ENCODE measurements at places on chromosomes 3 and 15. TPM values are rescaled to one million over a fixed set of nuclear protein-coding genes. Genes with fewer than 3 reads are reported as not detected.

The C15orf62 gene
- 0.57 TPM for total RNA-seq

The HTR3E gene
- not detected for total RNA-seq

The EXD1 gene
- total RNA-seq, result not detected

The ITPKA gene
- total RNA-seq, result 1.8 TPM

The RPS27L gene
- 193 TPM for total RNA-seq

The ABHD2 gene
- total RNA-seq, result 100 TPM

The PDCD6IP gene
- 258 TPM for total RNA-seq

The SAXO2 gene
- total RNA-seq, result 0.25 TPM

The TRANK1 gene
- total RNA-seq, result 123 TPM

The P2RY1 gene
- total RNA-seq, result 1.1 TPM
